ENCODE measurements at places on chromosomes 7 and 10. TPM values are rescaled to one million over a fixed set of nuclear protein-coding genes. Genes with fewer than 3 reads are reported as not detected.

- DNase-seq, result no peak
Observed at GRCh38 chr7:80014511-80014910, 120.1 kb upstream of the GNAI1 start.

GRCh38 chr7:66379542-66380160 lies 174.5 kb downstream of the TPST1 start:
- no peak for DNase-seq

DNA sequence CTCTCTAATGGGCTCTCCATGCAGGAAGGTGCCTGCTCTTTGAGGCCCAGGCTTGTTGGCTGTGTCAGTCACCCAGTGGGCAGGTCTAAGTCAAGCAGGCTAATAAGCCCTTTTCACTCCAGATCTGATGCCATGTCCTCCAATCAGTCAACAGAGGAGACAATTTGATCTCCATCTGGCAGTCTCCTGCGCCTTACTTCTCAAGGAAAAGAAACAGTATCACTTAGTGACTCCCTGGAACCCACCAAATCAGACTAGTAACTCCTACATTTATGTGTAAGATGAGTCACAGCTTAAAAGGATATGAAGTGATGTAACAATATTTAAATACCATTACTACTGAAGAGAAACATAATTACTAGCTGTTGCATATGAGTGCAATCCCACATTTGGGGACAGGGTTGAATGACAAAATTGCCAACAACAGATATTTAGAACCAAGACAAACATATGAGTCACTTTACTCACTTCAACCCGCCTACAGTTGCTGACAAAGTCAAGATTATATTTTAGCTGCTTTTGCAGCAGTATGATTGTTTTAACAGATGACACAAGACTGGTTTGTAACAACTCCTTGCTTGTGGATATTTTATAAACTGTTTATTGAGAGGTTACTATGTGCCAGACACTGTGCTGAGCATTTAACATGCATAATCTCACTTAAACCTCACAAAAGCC lies 72.1 kb downstream of the USP6NL start:
- no peak for DNase-seq

DNA sequence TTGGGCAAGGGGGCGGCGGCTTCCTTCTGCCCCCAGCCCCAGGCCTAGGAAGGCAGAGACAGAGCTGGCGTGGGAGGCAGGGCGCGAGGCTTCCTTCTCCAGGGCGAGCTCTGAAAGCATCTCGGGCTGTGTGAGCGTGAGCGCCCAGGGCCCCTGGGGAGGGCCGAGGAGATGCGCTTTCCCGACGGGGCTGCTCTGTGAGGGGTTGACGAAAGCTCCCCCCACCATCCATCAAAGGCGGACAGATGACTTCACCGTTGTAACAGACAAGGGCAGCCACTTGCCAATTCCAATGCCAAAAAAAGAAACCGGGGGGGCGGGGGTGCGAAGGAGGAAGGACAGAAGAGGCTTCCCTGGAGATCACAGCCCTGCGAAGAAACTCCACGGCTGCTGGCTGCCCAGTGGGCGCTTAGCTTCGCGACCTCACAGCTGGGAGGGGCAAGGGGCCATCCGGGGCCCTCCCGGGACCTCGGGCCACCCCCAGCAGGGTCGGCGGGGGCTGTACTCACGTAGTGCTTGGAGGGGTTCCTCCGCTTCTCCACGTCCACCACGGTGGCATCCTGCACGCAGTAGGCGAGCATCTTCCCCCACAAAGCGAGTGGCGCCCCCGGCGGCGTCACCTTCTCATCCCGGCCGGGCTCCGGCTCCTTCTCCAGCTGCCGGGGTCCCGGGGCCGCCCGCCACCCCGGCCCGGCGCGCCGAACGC lies 537 bp downstream of the SH3PXD2A start:
- peak; percentile 13 for DNase-seq

- DNase-seq, result no peak
Observed at GRCh38 chr10:125123476-125124114, 36.8 kb downstream of the CTBP2 start.

- no peak for DNase-seq
Observed at GRCh38 chr7:32616625-32617024, 121.3 kb downstream of the AVL9 start.

- DNase-seq, result no peak
Observed at GRCh38 chr7:12648704-12649261, 38.6 kb upstream of the ARL4A start.

DNA sequence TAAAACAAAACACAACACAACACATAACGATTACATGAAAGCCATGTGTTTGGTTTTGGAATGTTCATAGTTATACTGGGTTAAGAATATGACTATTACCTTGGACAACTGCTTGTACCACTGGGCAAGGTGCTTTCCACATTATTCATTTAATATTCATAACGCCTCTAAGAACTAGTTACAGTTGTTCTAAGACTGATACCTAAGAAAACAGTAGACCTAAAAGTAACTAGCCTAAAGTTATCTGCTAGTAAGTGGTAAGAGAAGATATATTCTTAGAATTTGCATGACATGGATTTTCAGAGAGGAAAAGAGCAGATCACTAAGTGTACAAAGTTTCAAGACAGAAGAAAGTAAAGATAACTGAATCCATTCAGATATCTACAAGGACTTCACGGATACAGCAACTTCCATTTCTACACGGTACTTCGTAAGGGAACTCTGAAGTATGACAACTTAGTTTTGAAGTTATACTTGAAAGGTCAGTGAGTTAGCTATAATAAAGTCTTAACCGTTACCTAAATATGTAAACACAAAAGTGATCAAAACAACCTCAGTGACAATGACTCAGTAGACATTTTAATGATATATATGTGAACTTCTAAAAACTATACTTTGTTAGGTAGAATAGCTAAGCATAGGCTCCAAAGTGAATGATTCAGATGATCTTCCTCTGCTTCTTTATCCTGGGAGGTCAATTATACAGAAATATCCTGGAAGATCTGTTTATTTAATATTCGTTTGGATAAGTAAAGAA lies 65.1 kb downstream of the MINDY3 start:
- DNase-seq, result no peak

- no peak for DNase-seq
Observed at GRCh38 chr10:34203966-34204630, 611.0 kb downstream of the PARD3 start.

DNA sequence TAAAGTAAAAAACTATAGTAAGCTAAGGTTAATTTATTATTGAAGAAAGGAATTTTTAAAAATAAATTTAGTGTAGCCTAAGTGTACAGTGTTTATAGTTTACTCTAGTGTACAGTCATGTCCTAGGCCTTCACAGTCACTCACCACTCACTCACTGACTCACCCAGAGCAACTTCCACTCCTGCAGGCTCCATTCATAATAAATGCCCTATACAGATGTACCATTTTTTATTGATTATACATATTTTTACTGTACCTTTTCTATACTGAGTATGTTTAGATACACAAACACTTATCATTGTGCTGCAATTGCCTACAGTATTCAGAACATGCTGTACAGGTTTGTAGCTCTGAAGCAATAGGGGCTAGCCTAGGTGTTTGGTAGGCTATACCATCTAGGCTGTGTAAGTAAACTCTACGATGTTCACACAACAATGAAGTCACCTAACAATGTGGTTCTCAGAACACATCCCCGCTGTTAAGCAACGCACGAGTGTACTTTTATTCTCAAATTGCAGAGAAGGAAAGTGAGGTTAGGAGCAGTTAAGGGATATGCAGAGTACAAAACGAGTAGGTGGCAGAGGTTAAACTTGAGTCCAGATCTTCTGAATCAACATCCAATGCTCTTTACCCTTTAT lies 38.9 kb upstream of the PLCE1 start:
- DNase-seq, result no peak

DNA sequence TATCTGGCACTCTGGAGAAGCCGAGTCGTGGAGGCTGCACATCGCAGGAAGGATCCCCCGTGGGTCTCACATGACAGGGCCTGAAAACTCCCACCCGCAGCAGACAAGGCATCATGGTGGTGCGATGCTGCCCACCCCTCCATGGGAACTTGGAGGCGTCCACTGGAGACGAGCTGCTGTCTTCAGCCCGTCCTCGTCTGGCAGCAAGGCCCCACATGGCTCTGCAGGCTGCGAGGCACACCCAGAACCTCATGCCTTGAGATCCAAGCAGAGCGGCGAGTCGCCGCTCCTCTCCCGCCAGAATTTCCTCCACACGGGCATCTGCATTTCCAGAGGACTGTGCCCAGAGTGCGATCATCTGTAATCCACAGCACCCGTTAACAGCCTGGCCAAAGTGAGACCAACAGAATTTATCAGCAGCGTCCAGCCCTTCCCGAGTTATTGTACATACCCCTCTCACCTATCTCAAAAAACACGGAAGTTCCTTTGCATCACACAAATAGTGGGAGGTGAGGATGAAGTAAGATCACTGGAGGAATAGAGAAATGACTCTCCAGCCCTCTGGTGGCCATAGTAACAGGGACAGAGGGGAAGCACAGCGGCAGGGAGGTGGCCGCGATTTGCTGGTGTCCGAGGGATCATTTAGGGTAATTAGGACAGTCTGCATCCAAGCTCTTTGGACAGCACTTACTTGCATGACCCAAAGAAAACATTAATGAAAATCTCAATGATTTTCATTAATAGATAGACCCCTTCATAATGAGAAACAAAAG lies 292.4 kb downstream of the USP6NL start:
- DNase-seq, result no peak

- no peak for DNase-seq
Observed at GRCh38 chr7:47188653-47189315, 393.1 kb downstream of the TNS3 start.

- DNase-seq, result no peak
Observed at GRCh38 chr7:18520450-18521235, 25.1 kb downstream of the HDAC9 start.

DNA sequence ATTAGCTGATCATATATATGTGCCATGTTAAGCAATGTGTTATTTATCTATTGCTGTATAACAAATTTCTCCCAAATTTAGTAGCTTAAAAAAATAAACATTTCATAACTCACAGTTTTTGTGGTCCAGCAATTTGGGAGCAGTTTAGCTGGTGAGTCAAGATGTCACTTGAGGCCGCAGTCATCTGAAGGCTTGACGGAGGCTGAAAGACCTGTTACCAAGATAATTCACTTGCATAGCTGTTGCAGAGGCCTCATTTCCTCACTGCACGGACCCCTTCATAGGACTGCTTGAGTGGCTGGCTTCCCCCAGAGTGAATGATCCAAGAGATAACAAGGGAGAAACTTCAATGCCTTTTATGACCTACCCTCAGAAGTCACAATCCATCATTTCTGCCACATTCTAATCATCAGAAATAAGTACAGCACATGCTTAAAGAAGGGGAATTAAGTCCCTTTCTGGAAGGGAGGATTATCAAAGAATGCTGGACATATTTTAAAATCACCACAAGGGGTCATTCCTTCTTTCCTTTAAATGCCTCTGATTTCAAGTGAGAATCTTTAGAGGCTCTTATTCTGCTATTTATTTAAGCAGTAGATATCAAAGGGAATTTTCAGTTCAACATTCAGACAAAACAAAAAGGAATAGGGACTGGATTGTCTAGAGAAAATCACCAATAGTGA lies 10.5 kb upstream of the SRPK2 start:
- DNase-seq, result no peak

The FAM237B gene
- total RNA-seq, result not detected

The ABI1 gene
- total RNA-seq, result 65.4 TPM

The OPN1SW gene
- total RNA-seq, result not detected

The PPRC1 gene
- total RNA-seq, result 42.7 TPM

The RELN gene
- not detected for total RNA-seq

The FAM221A gene
- 8.0 TPM for total RNA-seq

The TBL2 gene
- total RNA-seq, result 32.8 TPM

The STK17A gene
- total RNA-seq, result 81.9 TPM
